Activated CD4-positive, alpha-beta T cell treated with anti-CD3 and anti-CD28 coated beads for 24 hours (primary cell): ENCODE measurements at places on chromosomes 1 and 21.

DNA sequence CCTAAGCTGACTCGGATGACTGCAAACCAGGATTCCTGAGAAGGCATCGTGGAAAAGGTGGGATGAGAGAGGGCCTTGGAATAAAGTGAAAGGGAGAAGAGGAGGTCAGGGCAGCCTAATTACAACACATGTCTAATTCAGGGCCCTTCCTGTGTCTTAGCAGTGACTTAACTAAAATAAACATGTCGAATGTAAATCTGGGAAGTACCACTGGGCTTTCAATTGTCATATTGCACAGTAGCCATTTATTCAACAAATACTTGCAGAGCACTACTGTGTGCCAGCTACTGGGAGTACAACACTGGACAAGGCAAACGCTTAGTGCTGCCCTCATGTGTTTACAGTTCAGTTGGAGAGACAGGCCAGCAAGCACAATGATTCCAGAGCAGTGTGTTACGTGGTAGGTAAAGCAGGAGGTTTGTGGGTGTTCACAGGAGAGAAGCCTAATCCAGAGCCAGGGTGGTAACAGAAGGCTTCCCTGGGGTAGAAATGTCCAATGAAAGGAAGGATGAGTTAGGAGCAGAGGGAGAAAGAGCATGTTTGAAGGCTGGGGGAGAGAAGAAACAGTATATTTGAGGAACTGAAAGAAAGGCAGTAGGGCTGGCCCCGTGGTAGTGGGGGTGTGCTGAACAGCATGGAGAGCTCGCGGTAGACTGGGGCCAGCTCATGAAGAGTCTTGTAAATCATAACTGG is 38.0 kb upstream of the RASAL2 start:
- no peak for DNase-seq

DNA sequence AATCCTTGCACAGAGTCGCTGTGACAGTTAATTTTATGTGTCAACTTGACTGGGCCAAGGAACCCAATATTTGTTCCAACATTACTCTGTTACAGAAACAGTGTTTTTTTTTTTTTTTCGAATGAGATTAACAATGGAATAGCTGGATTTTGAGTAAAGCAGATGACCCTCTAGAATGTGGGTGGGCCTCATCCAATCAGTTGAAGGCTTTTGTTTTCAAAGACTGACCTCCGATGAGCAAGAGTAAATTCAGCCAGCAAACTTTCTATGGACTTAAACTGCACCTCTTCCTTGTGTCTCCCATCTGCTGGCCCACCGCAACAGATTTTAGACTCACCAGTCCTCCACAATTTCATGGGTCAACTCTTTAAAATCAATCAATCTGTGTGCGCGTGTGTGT is 17.0 kb downstream of the CRYZ start:
- no peak for DNase-seq

- no peak for DNase-seq
These were observed 40.6 kb downstream of the PTP4A2 start for GRCh38 chr1:31897526-31898100.

- peak; percentile 35 for DNase-seq
These were observed 771 bp upstream of the RAD54L start for GRCh38 chr1:46246548-46247435.
